ENCODE measurements at places on chromosomes 1 and 21. TPM values are rescaled to one million over a fixed set of nuclear protein-coding genes. Genes with fewer than 3 reads are reported as not detected.

Gene PCNX2
- 0.66 TPM for polyA plus RNA-seq

Gene ATF6
- 5.7 TPM for polyA plus RNA-seq

Gene LHX4
- 0.02 TPM for polyA plus RNA-seq

Gene TRIM67
- 0.09 TPM for polyA plus RNA-seq

Gene SPRR3
- polyA plus RNA-seq: 0.50 TPM

Gene ST7L
- polyA plus RNA-seq: 7.2 TPM

Gene GALNT2
- 27.4 TPM for polyA plus RNA-seq

Gene IQCC
- polyA plus RNA-seq: 1.00 TPM

Gene C8A
- not detected for polyA plus RNA-seq

Gene DNTTIP2
- polyA plus RNA-seq: 35.1 TPM

DNA sequence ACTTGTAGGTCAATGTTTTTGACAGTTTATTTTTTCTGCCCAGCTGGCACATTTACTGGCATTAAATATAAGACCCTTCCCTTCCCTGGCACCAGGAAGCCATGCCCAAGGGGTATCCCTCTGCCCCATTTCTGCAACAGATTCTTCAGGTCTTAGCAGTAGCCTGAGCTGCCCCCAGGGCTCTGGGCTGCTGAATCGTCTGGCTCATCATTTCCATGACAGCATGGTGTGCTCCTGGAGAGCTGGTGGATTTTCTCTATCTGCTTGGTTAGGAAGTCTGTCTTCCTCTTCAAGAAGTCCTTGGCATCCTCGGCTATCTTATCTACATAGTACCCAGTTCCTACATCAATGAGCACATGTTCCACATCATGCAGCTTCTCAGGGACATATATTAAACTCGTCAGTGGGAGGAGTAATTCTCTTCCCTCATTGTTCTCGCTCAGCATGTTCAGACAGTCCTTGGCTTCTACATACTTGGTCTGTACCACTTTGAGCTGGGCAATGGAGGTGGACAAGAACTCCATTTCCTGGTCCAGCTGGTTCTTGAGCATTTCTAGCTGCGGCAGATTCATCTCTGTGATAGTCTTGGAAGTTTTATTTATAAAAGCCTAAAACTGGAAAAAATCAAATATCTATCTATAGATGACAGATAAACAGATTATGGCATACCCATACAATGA is 23.5 kb downstream of the MIA3 start:
- no peak for DNase-seq

GRCh38 chr21:41685511-41686149 is 81.2 kb downstream of the RIPK4 start:
- DNase-seq: no peak

DNA sequence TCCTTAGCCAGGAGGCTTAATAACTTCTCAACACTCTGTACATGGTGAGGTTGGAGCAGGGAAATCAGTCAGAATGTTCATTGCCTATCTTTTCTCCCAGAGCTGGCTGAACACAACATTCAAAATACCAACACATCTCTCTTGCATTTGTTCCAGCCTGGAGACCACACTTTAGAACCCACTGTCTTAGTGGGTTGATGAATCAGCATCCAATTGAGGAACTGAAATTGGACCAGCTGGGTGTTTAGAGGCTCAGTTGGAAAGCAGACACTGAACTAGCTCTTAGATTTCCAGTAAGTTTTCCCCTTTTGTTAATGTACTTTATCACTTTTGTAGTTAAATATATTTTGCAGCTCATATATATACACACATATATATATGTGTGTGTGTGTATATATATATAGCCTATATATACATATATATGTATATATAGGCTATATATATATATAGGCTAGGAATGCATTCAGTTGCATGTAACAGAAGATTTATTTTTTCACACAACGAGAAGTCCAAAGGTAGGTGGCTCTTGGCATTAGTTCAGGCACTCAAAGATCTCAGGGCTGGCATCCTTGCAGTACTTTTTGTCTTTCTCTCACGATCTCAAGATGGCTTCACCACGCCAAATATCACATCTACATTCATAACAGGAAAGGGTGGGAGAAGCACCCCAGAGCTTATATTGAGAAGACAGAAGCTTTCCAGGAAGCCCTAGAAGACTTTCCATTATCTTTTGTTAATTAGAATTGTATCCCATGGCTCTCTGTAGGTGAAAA is 35.0 kb upstream of the HUNK start:
- no peak for DNase-seq

DNA sequence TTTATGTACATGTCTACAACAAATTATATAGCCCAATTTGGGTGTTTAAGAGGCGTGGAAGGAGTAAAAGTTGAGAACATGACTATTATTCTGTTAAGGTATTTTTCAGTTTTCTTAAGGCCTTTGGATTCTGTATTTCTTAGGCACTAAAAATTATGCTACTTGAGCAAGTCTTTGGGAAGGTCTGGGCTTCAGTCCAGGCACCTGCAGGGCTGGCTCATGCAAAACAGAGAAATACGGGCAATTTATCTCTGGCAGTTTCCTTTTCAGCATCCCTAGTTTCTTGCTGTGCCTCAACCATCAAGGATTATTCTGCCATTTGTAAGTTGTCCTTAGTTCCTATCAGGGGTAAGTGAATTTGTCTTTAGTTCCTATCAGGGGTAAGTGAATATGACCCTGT is 358.8 kb upstream of the B3GALT2 start:
- no peak for DNase-seq

- no peak for DNase-seq
Measured at GRCh38 chr21:36706482-36706852, 7.6 kb downstream of the SIM2 start.

DNA sequence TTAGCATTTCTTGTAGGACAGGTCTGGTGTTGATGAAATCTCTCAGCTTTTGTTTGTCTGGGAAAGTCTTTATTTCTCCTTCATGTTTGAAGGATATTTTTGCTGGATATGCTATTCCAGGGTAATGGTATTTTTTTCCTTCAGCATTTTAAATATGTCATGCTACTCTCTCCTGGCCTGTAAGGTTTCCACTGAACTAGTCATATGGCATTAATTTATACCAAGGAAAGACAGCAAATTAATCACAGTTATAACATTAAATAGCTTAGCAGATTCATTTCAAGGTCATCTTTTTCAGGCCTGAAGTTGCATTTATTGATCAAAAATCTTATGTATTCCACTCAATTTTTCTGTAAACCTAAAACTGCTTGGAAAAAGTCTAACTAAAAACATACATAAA is 54.9 kb downstream of the AK5 start:
- DNase-seq: no peak

- DNase-seq: no peak
Measured at GRCh38 chr1:211036381-211037060, 97.4 kb downstream of the KCNH1 start.

DNA sequence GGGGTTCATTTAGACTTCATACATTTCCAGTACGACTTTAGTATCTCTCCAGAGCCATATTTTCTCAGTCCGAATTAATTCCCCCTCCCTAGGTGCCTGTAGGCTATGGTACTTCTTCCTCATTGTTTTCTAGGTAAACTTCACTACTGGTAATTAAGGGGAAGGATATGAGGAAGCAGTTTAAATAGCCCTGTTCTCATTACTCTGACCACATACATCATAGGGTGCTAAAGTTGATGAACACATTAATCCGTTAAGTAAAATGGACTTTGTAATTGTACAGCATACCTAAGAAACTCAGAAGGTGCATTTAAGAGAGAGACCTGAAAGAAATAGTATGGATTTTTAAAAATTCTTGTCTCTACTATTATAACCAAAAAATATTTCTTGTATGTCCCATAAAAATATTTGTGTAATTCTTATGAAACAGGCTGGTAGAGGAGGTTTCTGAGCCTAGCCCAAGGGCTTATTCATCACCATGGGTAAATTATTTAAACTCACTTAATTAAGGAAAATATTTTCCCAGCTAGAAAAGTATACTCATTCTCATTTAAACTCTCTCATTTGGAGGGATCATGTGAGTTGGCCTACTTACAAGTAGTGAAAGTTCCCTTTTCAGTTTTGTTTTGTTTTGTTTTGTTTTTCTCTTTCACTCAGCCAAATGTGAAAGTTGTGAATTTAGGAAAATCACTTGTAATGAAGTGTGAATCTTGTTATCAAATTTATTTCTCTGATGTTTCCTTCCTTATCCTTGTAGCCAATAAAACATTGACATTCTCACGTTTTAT is 2.0 kb downstream of the PRMT6 start:
- no peak for DNase-seq

GRCh38 chr1:39754026-39754570 is 15.4 kb downstream of the PPIE start:
- no peak for DNase-seq

DNA sequence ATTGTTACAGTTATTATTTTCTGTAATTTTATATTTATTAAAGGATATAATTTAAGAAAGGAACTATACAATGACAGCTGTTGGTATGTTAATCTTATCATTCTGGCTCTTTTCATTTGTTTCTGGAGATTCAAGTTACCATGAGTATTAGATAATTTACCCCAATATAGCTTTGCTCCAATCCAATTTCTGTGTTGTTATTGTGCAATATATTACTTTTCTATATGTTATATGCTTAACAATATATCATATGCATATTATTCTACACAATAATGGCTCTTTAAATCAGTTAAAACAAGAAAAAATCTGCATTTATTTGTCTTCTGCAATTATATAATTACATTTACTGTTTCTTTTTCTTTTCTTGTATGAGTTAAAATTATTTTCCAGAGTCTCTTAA is 1650.9 kb downstream of the BRINP3 start:
- DNase-seq: no peak

DNA sequence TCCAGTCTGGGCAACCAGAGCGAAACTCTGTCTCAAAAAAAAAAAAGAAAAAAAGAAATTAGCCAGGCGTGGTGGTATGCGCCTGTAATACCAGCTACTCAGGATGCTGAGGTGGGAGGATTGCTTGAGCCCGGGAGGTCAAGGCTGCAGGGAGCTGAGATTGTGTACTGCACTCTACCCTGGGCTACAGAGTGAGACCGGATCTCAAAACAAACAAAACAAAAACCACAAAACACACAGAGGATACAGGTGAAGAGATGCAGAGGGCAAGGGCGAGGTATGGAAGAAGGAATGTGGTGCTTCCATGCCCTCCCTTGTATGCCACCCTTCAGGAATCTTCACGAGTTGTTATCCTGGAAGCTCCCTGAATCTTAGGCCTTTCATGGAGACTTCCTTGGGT is 68.5 kb downstream of the NDUFS5 start:
- no peak for DNase-seq

DNA sequence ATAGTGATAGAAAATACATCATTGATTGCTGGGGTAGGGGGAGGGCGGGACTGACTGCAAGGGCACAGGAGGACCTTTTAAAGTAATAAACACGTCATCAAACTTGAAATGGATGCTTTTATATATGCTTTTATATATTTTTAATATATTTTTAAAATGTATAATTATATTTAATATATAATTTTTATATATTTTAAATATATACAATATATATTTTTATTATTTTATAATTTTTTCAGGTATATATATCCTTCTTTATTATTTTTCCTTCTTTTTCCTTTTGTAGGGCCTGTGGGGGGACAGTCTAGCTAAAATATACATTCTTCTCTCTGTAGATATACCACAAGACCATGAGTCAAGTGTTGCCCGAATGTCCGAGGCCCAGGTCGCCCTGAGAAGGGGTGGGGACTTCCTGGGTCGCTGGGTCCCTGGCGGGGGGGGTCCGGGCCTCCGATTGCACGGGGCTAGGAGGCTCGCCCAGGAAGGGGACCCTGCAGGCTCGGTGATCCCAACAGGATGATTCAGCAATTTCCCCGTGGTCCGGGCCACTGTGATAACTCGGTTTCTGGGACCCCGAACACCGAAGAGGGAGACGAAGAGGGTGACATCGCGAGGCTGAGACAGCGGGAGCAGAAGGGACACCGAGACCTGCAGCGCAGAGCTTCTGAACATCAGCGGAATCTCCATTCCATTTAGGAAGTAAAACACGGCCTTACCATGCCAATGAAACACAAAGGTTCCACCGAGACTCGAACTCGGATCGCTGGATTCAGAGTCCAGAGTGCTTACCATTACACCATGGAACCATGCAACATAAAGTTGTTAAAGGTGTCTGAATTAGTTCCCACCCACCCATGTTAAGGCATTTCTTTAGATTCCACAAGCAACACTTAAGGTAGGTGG is 112.5 kb upstream of the NBPF11 start:
- peak; percentile 19 for DNase-seq

DNA sequence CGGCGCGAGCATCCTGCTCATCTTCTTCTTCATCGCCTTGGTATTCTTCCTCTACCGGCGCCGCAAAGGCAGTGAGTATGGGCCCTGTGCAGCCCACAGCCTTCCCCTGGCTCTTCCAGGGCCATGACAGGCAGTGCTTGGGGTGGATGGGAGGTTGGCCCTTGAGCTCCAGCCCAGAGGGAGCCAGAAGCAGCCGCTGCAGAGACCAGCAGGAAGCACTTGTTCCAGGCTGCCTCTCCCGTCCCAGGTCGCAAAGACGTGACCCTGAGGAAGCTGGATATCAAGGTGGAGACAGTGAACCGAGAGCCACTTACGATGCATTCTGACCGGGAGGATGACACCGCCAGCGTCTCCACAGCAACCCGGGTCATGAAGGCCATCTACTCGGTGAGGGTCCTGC is 87.3 kb upstream of the CD1D start:
- DNase-seq: no peak

DNA sequence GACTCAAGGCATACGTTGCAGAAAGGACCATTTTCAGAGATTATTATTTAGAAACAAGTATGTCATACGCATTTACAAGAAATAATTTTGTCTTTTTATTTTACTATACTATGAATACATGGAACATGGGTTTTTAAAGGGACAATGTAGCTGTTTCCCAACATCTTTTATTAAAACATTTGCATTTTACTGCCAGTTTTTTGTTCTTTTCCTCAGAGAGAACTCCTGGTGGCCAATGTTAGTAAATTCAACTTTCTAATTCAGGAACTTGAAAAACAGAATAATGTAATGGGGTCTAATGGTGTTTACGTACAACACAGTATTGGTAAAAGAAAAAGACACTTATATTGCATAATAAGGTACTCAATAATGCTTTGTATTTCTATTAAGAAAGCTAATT is 14.9 kb downstream of the PRDM2 start:
- no peak for DNase-seq

DNA sequence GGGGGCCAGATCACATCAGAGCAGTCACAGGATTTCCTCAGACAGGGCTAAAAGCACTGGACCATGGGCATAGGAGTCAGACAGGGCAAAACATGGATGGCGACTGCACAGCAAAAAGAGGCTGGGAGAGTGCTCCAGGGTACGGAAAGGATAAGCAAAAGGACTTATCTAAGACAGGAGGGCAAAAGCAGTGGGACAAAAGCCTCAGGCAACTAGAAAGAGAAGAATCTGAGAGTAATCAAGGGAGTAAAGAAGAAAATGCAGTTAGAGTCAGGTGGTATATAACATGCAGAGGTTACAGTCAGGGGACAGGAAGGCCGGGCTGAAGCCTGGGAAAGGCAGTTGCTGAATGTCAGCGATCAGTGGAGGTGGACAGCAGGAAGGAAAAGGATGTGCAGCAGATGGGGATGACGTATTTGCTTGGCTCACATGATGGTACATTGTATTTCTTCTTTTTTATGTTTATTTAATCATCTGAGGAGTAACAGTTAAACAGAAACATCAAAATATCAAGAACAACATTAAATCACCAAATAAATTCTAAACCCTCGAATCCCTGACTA is 63.1 kb upstream of the CNN3 start:
- DNase-seq: peak; percentile 43
